NCI-H1436 (cell line): ENCODE measurements at places on chromosomes 5 and 9.

DNA sequence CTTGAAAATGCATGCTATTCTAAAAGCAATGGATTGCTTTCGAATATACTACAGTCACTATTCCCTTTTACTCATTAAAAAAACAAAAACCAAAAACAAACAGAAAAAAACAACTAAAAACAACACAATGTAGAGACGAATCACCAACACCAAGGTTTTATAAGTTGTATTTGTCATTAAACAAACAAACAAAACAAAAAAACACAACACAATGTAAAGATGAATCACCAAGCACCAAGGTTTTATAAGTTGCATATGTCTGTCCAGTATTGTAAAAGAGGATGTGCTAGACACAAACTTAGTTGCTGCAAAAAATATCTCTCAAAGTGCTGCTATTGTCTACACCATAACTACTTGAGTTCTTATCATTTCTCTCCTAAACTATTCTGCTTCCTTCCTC is 1269.2 kb downstream of the EFNA5 start:
- no peak for DNase-seq

- no peak for DNase-seq
These were observed 232.8 kb downstream of the NR2F1-AS1 start for GRCh38 chr5:93348231-93348630.

GRCh38 chr5:151580858-151581257 is 10.3 kb downstream of the FAT2 start:
- no peak for DNase-seq

DNA sequence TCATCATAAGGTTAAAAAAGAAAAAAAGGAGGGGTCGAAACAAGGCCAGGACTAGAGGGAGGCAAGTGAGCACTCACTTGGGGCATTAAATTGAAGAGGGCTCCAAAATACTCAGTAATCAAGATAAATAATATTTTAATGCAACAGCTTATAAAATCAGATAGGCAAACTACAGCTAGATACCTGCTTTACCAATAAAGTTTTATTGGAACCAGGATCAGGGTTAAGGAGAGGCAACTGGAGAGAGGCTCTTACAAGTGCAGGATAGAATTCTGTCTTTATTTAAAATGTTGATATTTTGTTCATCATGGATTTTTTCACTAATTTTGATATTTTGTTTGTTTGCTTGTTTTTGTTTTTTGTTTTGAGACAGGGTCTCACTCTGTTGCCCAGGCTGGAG is 30.3 kb upstream of the PURA start:
- no peak for DNase-seq

GRCh38 chr5:124906339-124907097 is 160.1 kb upstream of the ZNF608 start:
- DNase-seq, result no peak
